Activated T-helper 2 cell treated with anti-CD3 and anti-CD28 coated beads, Interferon-gamma antibody, Interleukin-2, Interleukin-4, amounts not matched to agents 10 μg/mL and 5 μg/mL and 100 μg/mL, durations not matched to agents 14 hours and 24 hours and 36 hours (primary cell): ENCODE measurements at places on chromosomes 16 and 17. TPM values are rescaled to one million over a fixed set of nuclear protein-coding genes. Genes with fewer than 3 reads are reported as not detected.

Gene C1QL1
- 0.41 and 0.48 TPM in 2 replicates for total RNA-seq

Gene MT3
- total RNA-seq, result 7.5 and 7.9 TPM in 2 replicates

Gene CDH11
- total RNA-seq, result not detected in 2 replicates

Gene ARL16
- 33.3 and 35.0 TPM in 2 replicates for total RNA-seq

Gene PITPNM3
- total RNA-seq, result 0.52 and 1.1 TPM in 2 replicates

Gene CNTD1
- 0.09 TPM in 1 of 2 replicates, not detected in the other for total RNA-seq

Gene WSCD1
- 0.62 and 0.71 TPM in 2 replicates for total RNA-seq

Gene CCL8
- total RNA-seq, result not detected in 2 replicates

Gene PRSS33
- not detected in 2 replicates for total RNA-seq

Gene TNFSF13
- total RNA-seq, result 2.9 and 3.5 TPM in 2 replicates

Gene TOP2A
- total RNA-seq, result 193 and 199 TPM in 2 replicates

Gene GRB7
- 0.39 and 0.74 TPM in 2 replicates for total RNA-seq

Gene SRL
- total RNA-seq, result not detected in 2 replicates

Gene KRTAP4-11
- total RNA-seq, result not detected in 2 replicates

Gene CRISPLD2
- 0.16 and 0.23 TPM in 2 replicates for total RNA-seq

Gene ASPA
- total RNA-seq, result not detected in 2 replicates

Gene C1QTNF1
- total RNA-seq, result not detected in 2 replicates

- peaks cover 7% of the 10 kb centered on the region for H3K27me3 ChIP-seq
- H3K4me1 ChIP-seq, result no peaks in the 10 kb centered on the region
- H3K4me3 ChIP-seq, result no peak overlapping the region
- no peak for DNase-seq
Measured at GRCh38 chr17:38460082-38460715, 31.9 kb downstream of the ARHGAP23 start.

GRCh38 chr17:56913000-56913311 lies 893 bp downstream of the TRIM25 start:
- no peak for DNase-seq
- H3K27me3 ChIP-seq, result no peaks in the 10 kb centered on the region
- peaks cover 48% of the 10 kb centered on the region for H3K36me3 ChIP-seq
- peak overlapping the region; percentile 92 for H3K4me3 ChIP-seq
- H3K4me1 ChIP-seq, result peaks cover 65% of the 10 kb centered on the region

GRCh38 chr17:78935419-78936323 lies 10.5 kb upstream of the TIMP2 start:
- DNase-seq, result no peak
- H3K4me1 ChIP-seq, result peaks cover 3% of the 10 kb centered on the region
- no peak overlapping the region for H3K4me3 ChIP-seq

- H3K27me3 ChIP-seq, result no peaks in the 10 kb centered on the region
- H3K36me3 ChIP-seq, result peaks cover 10% of the 10 kb centered on the region
- H3K27ac ChIP-seq, result peak overlapping the region; percentile 82
- no peak for DNase-seq
Measured at GRCh38 chr17:82321947-82322466, 4.6 kb upstream of the CD7 start.

GRCh38 chr16:69706256-69706974 lies 19.9 kb downstream of the NQO1 start:
- peaks cover 6% of the 10 kb centered on the region for H3K4me1 ChIP-seq
- no peak overlapping the region for H3K4me3 ChIP-seq
- H3K27me3 ChIP-seq, result no peaks in the 10 kb centered on the region
- H3K36me3 ChIP-seq, result peaks cover 37% of the 10 kb centered on the region
- DNase-seq, result no peak

DNA sequence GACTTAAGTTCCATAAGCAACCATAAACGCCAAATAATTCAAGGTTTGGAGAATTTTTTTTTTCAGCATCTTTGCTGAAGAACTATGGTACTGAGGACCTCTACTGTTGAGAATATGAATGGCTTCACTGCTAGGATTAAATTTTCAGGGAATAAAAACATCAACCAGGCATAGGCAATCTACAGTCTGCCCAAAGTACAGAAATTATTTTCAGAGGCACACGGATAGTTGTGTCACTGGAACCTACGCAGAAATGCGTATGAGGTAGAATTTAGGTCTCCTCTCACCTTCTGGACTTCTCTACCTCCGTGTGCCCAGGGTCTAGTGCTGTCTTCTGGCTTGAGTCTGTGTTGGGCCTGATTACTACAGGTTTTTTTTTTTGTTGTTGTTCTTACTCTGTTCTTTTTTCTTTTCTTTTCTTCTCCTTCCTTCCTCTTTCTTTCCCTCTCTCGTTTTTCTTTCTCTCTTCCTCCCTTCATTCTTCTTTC lies 39.7 kb downstream of the NACA2 start:
- no peaks in the 10 kb centered on the region for H3K36me3 ChIP-seq
- H3K27me3 ChIP-seq, result peaks cover 37% of the 10 kb centered on the region
- H3K27ac ChIP-seq, result no peak overlapping the region
- H3K4me1 ChIP-seq, result peaks cover 3% of the 10 kb centered on the region

DNA sequence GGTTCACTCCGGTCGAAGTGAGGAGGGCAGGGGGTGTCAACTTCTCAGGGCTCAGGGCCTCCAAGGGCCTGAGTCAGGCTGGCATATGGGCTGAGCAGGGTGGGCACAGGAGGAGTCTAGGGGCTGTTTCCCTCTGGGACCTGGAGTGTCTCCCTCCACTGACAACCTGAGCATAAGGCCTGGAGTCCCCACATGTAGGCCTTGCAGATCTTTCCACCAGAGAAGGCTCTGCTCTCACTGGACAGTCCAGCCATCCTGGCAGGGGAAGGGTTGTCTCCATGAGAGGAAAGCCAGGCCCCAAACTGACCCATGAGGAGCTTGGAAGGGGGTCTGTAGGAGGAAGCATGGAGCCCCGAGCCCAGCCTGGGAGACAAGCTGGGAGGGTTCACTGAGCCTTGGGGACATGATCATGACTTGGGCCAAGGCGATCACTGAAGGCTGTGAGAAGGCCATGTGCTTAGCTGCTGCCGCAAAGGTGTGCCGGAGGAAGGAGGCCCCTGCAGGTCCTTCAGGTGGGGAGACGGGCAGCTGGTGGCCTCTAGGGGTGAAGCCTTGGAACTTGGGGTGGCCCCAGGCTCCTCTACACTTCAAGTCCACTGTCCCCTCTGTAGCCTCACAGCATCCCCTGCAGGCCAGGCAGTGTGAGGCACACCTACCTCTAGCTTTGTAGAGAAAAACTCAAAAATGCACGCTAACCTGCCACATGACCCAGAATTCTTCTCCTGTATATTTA lies 9.9 kb downstream of the CMTM2 start:
- peak; percentile 55 for DNase-seq
- peak overlapping the region; percentile 59 for H3K27ac ChIP-seq
- peaks cover 35% of the 10 kb centered on the region for H3K4me1 ChIP-seq

GRCh38 chr17:63966646-63967264 lies 6.0 kb downstream of the SCN4A start:
- no peak overlapping the region for H3K4me3 ChIP-seq
- no peak for DNase-seq
- no peak overlapping the region for H3K27ac ChIP-seq
- no peaks in the 10 kb centered on the region for H3K36me3 ChIP-seq

GRCh38 chr16:67923414-67924116 lies 8.1 kb downstream of the CTRL start:
- peaks cover 10% of the 10 kb centered on the region for H3K4me1 ChIP-seq
- no peak for DNase-seq
- peaks cover 12% of the 10 kb centered on the region for H3K36me3 ChIP-seq
- no peak overlapping the region for H3K4me3 ChIP-seq
- H3K27me3 ChIP-seq, result no peaks in the 10 kb centered on the region

DNA sequence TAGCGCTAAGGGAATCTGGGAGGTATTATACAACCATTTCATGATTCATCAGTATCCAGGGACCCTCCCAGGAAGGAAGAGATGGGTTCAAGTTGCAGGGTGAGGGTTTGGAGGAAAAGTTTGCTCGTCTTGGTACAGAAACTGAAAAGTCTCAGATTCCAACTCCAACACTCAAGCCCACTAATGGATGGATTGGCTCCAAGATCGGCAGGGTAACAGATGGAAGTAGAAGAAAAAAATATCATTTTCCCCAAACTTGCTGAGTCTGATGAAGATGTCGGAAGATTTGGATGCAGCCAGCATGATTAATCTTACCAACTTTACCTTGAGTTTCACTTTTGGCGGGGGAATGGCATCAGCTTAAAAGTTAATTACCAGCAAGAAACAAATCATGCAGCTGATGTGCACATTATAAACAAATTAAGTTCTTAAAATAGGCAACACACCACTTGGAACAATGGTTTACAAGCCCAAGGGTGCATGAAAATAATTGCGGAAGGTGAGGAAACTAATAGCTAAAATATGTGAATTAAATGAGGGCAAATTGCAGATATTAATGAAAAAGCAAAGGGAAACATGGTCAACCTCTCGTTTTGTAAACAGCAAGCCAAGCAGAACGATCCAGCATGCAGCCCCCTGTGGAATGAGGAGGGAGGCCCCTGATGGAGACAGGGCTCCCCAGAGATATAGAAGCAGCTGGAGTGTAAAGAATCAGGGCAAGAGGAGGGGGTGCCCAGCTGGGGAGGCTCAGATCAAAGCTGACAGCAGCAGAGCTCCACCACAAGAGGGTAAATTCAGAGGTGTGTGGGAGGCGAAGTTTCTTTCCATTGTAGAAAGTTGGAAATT lies 44.1 kb upstream of the GRIN2A start:
- H3K36me3 ChIP-seq, result no peaks in the 10 kb centered on the region
- no peak overlapping the region for H3K4me3 ChIP-seq
- no peaks in the 10 kb centered on the region for H3K27me3 ChIP-seq
- no peak for DNase-seq

GRCh38 chr17:77610518-77610893 lies 348.0 kb upstream of the TNRC6C start:
- peaks cover 21% of the 10 kb centered on the region for H3K4me1 ChIP-seq
- peaks cover 6% of the 10 kb centered on the region for H3K27me3 ChIP-seq
- H3K36me3 ChIP-seq, result no peaks in the 10 kb centered on the region
- no peak for DNase-seq
- H3K4me3 ChIP-seq, result peak overlapping the region; percentile 52
- H3K27ac ChIP-seq, result peak overlapping the region; percentile 69

GRCh38 chr17:74042744-74043486 lies 160.6 kb upstream of the RPL38 start:
- no peak overlapping the region for H3K4me3 ChIP-seq
- H3K4me1 ChIP-seq, result peaks cover 5% of the 10 kb centered on the region
- H3K36me3 ChIP-seq, result no peaks in the 10 kb centered on the region
- H3K27ac ChIP-seq, result no peak overlapping the region

DNA sequence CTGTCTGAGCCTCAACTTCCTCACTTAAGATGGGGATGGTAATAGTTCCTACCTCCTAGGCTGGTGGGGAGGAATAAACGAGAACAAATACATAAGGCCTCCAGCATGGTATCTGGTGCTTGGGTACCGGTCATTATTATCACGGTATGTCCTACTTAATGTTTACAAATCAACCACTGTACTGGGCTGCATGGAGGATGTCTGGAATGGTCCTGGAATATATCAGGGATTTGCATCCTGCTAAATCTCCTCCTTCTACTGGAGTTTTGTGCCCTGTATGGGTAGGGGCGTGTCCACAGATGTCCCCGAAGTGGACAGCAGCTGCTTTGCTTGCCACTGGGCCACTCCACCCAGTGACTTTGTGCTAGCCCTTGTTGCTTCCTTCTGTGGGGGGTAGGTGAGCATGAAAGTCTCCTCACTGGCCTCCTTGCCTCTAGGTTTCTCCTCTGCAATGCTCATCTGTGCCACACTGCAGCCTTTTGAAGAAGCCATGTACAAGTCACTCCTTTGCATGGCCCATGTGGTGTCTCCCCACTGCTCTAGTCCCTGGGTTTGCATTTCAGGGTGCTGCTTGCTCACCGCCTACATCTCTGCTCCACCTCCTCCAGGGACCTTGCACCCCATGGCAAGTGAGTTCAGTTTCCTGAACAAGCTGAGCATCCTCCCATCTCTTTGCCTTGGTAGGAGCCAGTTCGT lies 2.2 kb upstream of the CMIP start:
- no peak overlapping the region for H3K27ac ChIP-seq
- no peak overlapping the region for H3K4me3 ChIP-seq
- no peak for DNase-seq

DNA sequence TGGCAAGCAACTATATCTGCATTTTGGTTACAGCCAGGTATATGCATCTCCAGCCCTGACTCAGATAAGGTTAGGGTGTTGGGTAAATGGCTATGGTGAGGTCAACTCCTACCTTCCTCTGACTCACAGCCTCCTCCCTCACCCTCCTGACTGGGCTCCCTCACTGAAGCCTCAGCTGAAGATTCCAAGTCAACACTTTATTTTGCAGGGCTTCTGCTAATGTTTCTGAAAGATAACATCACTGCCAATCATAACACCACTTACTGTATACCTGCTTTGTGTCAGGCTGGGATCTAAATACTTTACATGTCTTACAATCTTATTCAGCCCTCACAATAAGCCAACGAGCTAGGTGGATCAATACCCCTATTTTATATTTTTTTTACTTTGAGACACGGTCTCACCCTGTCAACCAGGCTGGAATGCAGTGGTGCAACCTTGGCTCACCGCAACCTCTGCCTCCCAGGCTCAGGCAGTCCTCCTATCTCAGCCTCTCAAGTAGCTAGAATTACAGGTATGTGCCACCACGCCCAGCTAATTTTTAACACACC lies 47.8 kb upstream of the GCSH start:
- H3K4me1 ChIP-seq, result no peaks in the 10 kb centered on the region
- H3K27ac ChIP-seq, result no peak overlapping the region
- H3K36me3 ChIP-seq, result no peaks in the 10 kb centered on the region
- H3K4me3 ChIP-seq, result no peak overlapping the region

GRCh38 chr16:2799205-2799858 lies 1.1 kb downstream of the PRSS41 start:
- H3K36me3 ChIP-seq, result no peaks in the 10 kb centered on the region
- peaks cover 1% of the 10 kb centered on the region for H3K27me3 ChIP-seq
- no peaks in the 10 kb centered on the region for H3K4me1 ChIP-seq
- H3K27ac ChIP-seq, result no peak overlapping the region
- DNase-seq, result no peak

GRCh38 chr16:19657831-19658230 lies 60.2 kb downstream of the KNOP1 start:
- no peaks in the 10 kb centered on the region for H3K27me3 ChIP-seq
- no peak overlapping the region for H3K27ac ChIP-seq
- H3K4me3 ChIP-seq, result no peak overlapping the region
- H3K36me3 ChIP-seq, result peaks cover 40% of the 10 kb centered on the region
- DNase-seq, result no peak
- peaks cover 8% of the 10 kb centered on the region for H3K4me1 ChIP-seq

GRCh38 chr17:45904866-45905265 lies 10.5 kb downstream of the MAPT start:
- peaks cover 26% of the 10 kb centered on the region for H3K4me1 ChIP-seq
- H3K27me3 ChIP-seq, result peaks cover 15% of the 10 kb centered on the region
- no peak overlapping the region for H3K27ac ChIP-seq
- H3K4me3 ChIP-seq, result no peak overlapping the region
- no peaks in the 10 kb centered on the region for H3K36me3 ChIP-seq

- no peak overlapping the region for H3K27ac ChIP-seq
- DNase-seq, result no peak
- no peaks in the 10 kb centered on the region for H3K36me3 ChIP-seq
- no peaks in the 10 kb centered on the region for H3K4me1 ChIP-seq
- H3K27me3 ChIP-seq, result no peaks in the 10 kb centered on the region
Measured at GRCh38 chr17:6231886-6232731, 161.9 kb downstream of the WSCD1 start.
